ENCODE measurements at places on chromosomes 12 and 14.
A peak's percentile ranks its signal among the peaks of the same experiment; 100 is the strongest.

DNA sequence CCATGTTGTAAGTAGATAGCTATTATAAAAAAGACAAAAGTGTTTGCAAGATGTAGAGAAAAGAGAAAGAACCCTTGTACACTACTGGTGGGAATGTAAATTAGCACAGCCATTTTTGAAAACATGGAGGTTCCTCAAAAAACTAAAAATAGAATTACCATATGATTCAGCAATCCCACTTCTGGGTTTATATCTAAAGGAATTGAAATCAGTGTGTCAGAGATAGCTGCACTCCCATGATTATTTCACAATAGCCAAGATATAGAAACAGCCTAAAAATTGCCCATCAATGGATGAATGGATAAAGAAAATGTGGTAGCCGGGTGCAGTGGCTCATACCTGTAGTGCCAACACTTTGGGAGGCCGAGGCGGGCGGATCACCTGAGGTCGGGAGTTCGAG, 9.2 kb downstream of the PSMC6 start:
- DNase-seq: no peak

DNA sequence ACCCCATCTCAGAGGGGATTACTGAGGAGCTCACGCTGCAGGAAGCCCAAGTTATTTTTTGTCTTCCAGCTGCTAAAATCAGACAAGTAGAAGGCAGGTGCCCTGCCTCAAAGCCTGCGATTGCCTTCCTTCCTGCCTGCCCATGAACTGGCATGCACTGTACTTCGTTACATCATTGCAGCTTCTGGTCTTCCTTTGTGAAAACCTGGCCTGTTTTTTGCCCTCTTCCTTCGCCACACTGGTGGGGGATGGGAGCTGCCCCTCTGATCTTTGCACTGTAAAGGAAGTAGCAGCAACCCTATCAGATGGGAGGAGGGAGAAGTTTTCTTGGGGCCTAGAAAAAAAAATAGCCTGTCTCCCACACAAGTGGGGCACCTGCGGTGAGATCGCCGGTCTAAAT, 1098.7 kb downstream of the BCL11B start:
- no peak for DNase-seq

- DNase-seq: peak; percentile 64
These were observed 100.3 kb downstream of the LIN7A start for GRCh38 chr12:80837342-80837978.

- DNase-seq: peak; percentile 95
These were observed 5.2 kb downstream of the P2RX4 start for GRCh38 chr12:121214855-121215745.

GRCh38 chr12:112961074-112961473, 17.2 kb upstream of the OAS2 start:
- DNase-seq: no peak

Data from foreskin fibroblast (primary cell).